GM03348 (cell line): ENCODE measurements at places on chromosomes 6 and 20.

DNA sequence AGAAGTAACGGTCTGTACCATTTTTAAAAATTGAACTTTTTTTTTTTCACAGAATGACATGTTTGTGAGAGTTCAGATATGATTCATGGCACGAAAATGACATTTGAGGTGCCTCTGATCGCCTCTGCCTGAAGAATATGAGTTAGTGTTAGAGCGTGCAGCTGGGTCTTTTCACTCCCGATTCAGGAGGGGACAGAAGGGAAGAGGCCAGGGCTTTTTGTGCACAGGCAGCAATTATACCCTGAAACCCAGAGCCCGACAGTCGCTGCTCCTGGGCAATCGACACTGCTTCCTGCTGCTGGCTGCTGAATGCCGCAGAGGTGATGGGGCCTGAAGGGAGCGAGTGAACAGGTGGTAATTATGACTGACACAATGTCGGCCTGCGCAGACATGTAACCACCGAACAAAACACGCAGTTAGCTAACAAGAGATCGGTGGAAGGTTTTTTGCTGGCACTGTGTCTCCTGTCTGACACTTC lies 652.0 kb upstream of the NOX3 start:
- no peak for DNase-seq

DNA sequence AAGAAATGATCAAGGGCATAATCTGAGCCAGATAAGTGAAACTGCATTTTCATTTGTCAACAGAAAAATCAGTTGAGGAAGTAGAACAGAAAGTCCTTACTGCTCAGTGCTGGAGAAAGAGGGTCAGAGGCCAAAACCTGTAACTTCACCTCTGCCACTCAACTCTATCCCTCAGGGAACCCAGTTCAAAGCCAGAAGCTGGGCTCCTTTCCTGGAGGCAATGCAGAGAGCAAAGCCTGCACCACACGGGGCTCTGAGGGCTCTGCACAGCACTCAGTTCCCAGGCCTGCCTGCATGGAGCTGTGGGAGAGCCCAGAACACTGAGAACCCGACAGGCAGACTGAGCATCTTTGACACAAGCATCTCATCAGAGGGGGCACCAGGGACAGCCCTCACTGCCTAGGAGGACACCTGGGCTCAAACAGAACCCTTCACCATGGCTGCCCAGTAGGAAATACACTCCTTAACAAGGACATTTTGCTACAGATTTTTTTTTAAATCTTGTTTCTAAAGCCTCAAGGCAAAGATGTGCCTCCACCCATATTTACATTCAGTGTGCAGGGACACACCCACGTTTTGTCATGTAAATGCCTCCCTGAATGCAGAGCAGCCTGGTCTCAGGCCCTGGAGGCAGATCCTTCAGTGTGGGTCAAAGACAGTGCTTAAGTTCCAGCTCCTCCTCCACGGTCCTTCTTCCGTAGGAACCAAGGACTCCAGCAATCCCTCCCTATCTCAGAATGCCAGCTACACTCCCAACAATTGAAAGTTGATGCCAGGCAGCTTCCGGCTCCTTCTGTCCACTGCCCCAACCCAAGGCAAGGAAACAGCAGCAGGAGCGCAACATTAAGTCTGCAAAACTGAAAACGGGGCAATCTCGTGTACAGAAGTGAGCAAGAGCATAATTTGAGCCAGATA lies 6.6 kb downstream of the RNASET2 start:
- DNase-seq, result no peak

DNA sequence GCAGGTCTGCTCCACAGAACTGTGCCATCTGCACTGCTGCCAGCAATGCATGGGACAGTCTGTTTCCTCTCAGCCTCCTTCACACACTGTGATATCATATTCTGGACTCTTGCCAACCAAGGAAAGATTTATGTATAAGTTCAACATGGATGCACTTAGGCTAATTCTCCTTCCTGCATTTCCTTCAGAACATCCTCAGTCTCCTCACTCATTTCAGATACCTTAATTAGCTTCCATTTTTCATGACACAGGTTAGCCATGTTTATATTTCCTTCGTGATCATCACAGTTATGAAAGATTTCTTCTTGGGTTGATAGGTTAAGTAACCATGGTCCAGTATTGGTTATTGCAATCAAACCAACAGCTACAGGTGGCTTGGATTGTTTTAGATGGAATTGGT lies 46.4 kb upstream of the DDR1 start:
- DNase-seq, result no peak

GRCh38 chr20:55333798-55334197 lies 671.5 kb downstream of the CBLN4 start:
- DNase-seq, result no peak

- DNase-seq, result no peak
Observed at GRCh38 chr20:9515214-9515585, 810 bp downstream of the LAMP5 start.

DNA sequence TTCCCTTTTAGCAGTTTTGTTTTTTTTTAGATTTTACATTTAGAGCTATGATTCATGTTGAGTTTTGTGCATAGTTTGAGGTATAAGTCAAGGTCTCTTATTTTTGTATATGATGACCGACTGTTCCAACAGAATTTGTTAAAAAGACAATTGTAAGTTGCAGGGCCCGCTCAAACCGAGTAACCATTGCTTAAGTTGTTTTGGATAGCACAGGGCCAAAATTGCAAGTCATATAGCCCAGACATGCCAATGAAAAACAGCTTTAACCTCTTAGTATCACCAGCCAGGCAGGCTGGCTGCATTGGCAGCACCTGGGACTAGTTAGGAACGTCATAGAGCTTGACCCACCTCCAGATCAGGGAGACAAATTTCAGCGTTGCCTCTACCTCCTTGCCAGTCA lies 47.3 kb downstream of the PFDN4 start:
- peak; percentile 17 for DNase-seq

GRCh38 chr20:32539817-32540675 lies 45.1 kb downstream of the NOL4L start:
- DNase-seq, result no peak

DNA sequence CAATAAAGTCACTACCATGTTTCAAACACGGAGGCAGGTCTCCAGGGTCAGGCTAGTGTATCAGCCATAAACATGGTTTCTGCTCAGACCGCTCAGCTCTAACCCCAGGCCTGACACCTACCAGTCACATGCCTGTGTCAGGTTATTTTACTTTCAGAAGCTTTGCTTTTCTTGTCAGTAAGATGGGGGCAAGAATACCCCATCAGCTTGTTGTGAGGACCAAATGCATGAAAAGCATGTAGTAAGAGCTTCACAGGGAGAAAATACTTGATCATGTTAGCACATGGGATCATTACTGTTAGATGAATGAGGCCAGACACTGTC lies 65.2 kb upstream of the PIM1 start:
- no peak for DNase-seq
